ENCODE measurements at places on chromosomes 16 and 17. TPM values are rescaled to one million over a fixed set of nuclear protein-coding genes. Genes with fewer than 3 reads are reported as not detected.
A peak's percentile ranks its signal among the peaks of the same experiment; 100 is the strongest.

- H3K4me1 ChIP-seq: peaks cover 15% of the 10 kb centered on the region
- no peaks in the 10 kb centered on the region for H3K27me3 ChIP-seq
- H3K36me3 ChIP-seq: peaks cover 30% of the 10 kb centered on the region
- H3K4me3 ChIP-seq: peak overlapping the region; percentile 94
Observed at GRCh38 chr16:20740901-20741521, 607 bp downstream of the THUMPD1 start.

The SPNS3 gene
- not detected for total RNA-seq

- H3K27me3 ChIP-seq: no peaks in the 10 kb centered on the region
- DNase-seq: no peak
- H3K36me3 ChIP-seq: no peaks in the 10 kb centered on the region
- H3K27ac ChIP-seq: no peak overlapping the region
- no peaks in the 10 kb centered on the region for H3K4me1 ChIP-seq
Observed at GRCh38 chr16:68825427-68825826, 17.9 kb upstream of the TANGO6 start.

DNA sequence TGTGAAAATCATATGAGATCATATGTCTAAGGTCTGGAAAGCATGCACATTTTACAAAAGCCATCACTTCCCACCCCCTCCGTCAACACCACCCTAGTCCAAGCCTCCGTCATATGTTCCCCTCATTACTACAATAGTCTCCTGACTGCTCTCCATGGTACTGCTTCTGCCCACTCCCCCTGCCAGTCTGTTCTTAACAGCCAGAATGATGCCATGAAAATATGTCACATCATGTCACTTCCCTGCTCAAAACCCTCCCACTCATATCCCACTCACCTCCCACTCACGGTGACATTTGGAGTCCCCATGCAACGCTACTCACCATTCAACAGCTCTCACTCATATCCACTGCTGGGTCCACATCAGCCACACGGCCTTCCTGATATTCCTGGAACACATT is 432.3 kb downstream of the XYLT1 start:
- no peak overlapping the region for H3K27ac ChIP-seq
- H3K27me3 ChIP-seq: no peaks in the 10 kb centered on the region
- no peak overlapping the region for H3K4me3 ChIP-seq
- no peaks in the 10 kb centered on the region for H3K4me1 ChIP-seq
- H3K36me3 ChIP-seq: no peaks in the 10 kb centered on the region
